ENCODE measurements at places on chromosomes 1 and 21. TPM values are rescaled to one million over a fixed set of nuclear protein-coding genes. Genes with fewer than 3 reads are reported as not detected.
A peak's percentile ranks its signal among the peaks of the same experiment; 100 is the strongest.

DNA sequence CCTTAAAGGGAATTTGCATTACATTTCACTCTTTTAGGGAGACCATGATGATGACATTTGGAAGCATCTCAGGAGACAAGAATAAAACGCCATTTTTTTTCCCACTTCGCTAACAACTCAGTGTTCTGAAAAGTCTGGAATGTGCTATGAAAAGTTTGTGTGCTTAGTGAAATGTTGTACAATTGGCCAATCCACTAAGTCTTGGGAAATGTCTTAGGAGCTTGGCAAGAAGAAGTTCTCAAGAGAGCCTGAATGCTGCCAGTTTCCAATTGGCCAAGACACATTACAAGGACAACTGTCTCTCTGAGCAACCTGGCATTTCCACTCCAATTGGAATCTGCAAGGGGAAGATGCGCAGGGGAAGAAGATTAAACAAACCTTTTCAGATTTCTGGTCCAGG is 401.8 kb downstream of the RWDD3 start:
- DNase-seq: no peak

DNA sequence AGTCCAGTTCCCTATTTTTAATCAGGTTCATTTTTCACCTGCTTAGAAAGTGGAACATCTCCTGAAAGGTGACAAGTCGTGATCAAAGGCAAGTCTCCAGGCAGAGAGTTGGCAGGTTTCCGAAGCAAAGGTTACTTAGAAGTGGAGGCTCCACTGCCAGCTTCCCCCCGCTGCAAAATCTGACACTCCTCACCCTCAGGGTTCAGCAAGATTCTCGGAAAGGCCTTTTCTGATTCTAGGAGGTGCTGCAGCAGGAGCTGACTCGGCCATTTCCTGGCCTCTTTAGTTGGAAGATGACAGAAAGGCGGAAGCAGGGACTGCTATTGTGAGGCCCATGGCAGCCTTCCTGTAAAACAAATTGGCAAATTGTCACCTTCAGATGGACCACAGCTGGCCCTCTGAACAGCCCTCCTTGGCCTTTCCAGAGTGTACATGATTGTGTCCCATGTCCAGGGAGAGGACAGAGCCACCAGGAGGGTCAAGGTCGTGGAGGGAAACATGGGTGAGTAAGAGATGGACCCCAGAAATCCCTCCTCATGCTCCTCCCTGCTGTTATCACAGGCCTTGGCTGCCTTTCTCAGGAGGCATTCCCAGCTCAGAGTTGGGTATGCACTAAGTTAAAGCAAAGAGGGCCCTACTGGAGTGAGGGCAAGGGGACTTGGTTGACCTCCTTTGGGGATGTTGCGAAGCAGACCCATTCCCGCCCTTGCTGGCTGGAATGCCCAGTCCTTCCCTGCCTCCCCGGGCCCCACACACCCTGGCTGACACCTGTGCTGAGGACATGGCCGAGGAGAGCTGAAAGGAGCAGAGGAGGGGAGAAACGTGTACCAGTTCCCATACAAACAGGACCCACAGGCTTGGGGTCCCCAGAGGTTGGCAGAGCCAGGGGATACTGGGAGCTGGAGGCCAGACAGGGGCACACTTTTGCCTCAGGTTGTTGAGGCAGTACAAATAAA is 115.5 kb upstream of the IRF2BP2 start:
- DNase-seq: peak; percentile 60

DNA sequence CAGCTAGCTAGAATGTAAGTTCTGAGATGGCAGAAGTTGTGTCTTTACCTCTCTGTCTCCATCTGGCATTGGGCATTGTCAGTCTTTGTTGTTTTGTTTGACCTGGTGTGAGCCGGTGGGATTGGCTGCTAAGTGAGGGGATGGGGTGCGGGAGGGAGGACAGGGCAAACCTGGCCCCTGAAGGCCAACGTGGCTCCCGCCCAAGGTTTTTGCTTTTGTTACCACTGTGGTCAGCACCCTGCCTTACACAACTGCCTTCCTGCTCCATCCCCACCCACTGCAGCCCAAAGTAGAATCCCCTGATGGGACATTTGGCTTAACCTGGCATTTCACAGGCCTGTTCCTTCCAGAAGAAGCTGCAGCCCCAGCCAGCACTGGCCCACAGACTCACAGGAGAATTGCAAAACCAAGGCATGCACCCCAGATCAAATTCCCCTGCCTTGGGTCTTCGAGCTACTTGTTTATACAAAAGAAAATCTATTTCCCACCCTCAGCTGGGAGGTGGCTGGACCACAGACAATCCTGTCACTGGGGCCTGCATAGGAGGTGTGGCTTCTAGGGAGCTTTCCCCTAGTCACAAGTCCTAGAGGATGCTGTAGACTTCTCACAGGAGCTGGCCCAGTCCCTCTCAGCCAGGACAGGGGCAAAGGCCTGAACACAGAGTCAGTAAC is 147.5 kb downstream of the TRABD2B start:
- DNase-seq: no peak

CFAP45 gene
- 0.24 TPM for polyA plus RNA-seq

DAB1 gene
- polyA plus RNA-seq: 2.4 TPM

TDRD5 gene
- not detected for polyA plus RNA-seq

- no peak for DNase-seq
These were observed 3.0 kb downstream of the NTRK1 start for GRCh38 chr1:156863631-156864030.

DNA sequence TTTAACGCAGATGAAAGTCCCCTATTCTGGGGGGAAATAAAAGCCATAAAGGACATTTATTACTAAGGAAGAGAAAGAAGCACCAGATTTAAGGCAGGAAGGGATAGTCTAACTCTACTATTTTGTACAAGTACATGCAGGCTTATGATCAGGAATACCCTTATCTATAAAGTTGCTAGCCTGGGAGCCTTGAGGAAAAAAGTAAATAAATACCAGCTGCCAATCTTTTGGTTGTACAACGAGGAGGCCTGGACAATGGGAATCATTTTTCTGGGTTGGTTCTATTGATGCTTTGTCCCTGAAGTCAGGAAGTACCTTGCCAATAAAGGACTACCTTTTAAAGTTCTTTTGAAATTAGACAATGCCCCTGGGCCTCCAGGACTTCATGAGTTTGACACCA is 367.8 kb downstream of the LMO4 start:
- DNase-seq: no peak

- DNase-seq: no peak
These were observed 30.3 kb upstream of the CLIC4 start for GRCh38 chr1:24714859-24715520.

FLAD1 gene
- 19.5 TPM for polyA plus RNA-seq

LRRC7 gene
- 29.5 TPM for polyA plus RNA-seq

DNA sequence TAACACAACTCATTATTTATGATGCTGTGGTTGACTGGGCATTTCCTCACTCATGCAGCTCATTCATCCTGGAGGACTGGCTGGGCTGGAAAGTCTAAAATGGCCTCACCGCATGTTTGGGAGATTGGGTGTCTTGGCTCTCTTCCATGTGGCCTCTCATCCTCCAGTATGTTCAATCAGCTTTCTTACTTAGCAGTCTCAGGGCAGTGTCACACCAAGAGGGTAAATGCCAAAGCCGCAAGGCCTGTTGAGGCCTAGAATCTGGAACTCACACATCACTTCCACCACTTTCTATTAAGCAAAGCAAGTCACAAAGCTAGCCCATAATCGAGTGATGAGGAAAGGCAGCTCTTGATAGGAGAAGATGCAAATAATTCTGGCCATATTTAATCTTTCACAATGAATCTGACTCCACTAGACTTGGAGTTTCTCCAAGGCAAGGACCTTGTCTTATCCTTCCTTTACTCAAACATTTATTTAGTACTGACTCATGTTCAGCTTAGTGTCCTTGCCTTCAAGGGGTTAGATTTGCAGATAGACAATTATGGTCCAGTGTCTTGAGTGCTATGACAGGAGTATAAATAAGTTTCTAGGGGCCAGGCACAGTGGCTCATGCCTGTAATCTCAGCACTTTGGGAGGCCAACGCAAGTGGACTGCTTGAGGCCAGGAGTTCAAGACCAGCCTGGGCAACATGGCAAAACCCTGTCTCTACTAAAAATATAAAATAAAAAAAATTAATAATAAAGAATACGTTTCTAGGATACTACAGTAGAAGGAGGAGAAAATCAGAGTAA is 45.1 kb downstream of the TMEM53 start:
- DNase-seq: no peak

DNA sequence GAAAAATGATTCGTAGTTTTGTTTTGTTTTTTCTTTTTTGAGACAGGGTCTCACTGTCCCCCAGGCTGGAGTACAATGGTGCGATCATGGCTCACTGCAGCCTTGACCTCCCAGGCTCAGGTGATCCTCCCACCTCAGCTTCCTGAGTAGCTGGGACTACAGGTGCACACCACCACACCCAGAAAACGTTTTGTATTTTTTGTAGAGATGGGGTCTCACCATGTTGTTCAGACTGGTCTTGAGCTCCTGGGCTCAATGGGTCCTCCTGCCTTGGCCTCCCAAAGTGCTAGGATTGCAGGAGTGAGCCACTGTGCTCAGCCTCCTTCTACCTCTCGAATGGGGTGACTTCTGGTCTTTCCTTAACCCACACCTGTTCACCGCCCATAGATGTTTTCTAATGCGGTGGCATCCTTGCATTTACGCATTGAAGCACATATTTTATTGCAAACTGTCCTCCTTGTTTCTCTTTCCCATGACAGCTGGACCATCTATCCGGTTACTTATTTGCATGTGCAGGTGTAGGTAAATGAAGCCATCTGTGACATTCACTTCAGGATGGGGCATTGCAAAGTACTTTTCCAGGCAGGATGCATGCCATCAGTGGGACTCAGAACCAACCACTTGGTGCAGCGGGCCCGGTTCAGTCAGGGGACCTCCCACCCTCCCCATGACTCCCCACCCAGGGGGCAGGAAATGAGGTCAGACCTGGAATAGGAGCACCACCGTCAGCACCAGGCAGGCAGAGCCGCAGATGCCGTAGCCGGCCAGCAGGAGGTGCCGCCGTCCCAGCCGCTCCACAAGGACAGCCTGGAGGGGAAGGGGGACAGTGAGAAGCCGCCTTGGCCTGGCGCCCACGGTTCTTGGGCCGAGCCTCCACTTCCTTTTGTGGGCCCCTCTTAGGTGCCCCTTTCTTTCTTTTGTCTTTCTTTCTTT is 16.5 kb downstream of the SLC2A7 start:
- DNase-seq: no peak

- DNase-seq: no peak
These were observed 49.0 kb downstream of the MRPL37 start for GRCh38 chr1:54248966-54249365.

Measured in muscle of arm (tissue), 14 donors.